Dermis lymphatic vessel endothelial cell (primary cell): ENCODE measurements at places on chromosomes 1 and 21. TPM values are rescaled to one million over a fixed set of nuclear protein-coding genes. Genes with fewer than 3 reads are reported as not detected.

Gene SYT14
- total RNA-seq = under 0.01 TPM in 1 of 2 replicates, not detected in the other

Gene NAXE
- total RNA-seq = 39.1 and 42.6 TPM in 2 replicates

Gene RGS13
- total RNA-seq = not detected in 2 replicates

Gene CD84
- not detected in 2 replicates for total RNA-seq

Gene DTL
- total RNA-seq = 6.2 and 9.8 TPM in 2 replicates

Gene TMEM39B
- total RNA-seq = 9.1 and 10.8 TPM in 2 replicates

Gene TCHHL1
- not detected in 2 replicates for total RNA-seq

Gene FLG2
- not detected in 2 replicates for total RNA-seq

Gene SPATC1L
- 4.7 and 6.3 TPM in 2 replicates for total RNA-seq

Gene CATSPERE
- 0.77 and 0.98 TPM in 2 replicates for total RNA-seq

Gene FALEC
- not detected in 2 replicates for total RNA-seq

Gene RIPPLY3
- total RNA-seq = under 0.01 TPM in 1 of 2 replicates, not detected in the other

Gene RAB42
- 5.8 and 8.0 TPM in 2 replicates for total RNA-seq

Gene DHCR24
- 33.3 and 37.3 TPM in 2 replicates for total RNA-seq

Gene MAB21L3
- not detected in 2 replicates for total RNA-seq
